ENCODE measurements at places on chromosomes 2 and 18.

- no peaks in the 10 kb centered on the region for H3K27me3 ChIP-seq
- H3K4me3 ChIP-seq: no peak overlapping the region
- H3K27ac ChIP-seq: no peak overlapping the region
- no peaks in the 10 kb centered on the region for H3K4me1 ChIP-seq
- no peaks in the 10 kb centered on the region for H3K36me3 ChIP-seq
These were observed 197.5 kb upstream of the COL3A1 start for GRCh38 chr2:188776634-188777033.

- H3K27ac ChIP-seq: no peak overlapping the region
- peaks cover 6% of the 10 kb centered on the region for H3K4me1 ChIP-seq
- H3K36me3 ChIP-seq: no peaks in the 10 kb centered on the region
- no peak overlapping the region for H3K4me3 ChIP-seq
- no peak for DNase-seq
- no peaks in the 10 kb centered on the region for H3K27me3 ChIP-seq
These were observed 49.3 kb downstream of the DNMT3A start for GRCh38 chr2:25292408-25292807.

DNA sequence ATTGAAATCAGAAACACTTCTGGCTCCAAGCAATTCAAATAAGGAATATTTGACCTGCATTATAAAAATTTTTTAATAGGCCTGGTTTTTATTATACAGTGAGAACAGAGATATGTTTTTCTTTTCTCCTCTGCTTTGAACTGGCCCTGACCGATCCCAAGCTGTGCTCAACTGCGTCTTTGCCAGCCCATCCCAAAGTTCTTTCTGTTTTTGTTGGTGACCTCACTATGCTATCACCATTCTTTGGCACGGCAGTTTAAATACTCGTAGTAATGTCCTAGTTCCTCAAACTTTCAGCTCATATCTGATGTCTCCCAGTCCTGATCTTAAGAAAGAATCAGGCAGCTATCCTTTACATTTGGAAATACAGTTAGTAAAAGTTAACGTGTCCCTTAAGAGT, 42.3 kb upstream of the NETO1 start:
- DNase-seq: no peak
- no peak overlapping the region for H3K4me3 ChIP-seq
- no peaks in the 10 kb centered on the region for H3K36me3 ChIP-seq
- H3K27me3 ChIP-seq: no peaks in the 10 kb centered on the region

- no peak overlapping the region for H3K27ac ChIP-seq
- H3K4me1 ChIP-seq: no peaks in the 10 kb centered on the region
- no peaks in the 10 kb centered on the region for H3K27me3 ChIP-seq
- no peak for DNase-seq
- no peaks in the 10 kb centered on the region for H3K36me3 ChIP-seq
- H3K4me3 ChIP-seq: no peak overlapping the region
These were observed 212.9 kb upstream of the APCDD1 start for GRCh38 chr18:10241579-10241978.

- no peak overlapping the region for H3K4me3 ChIP-seq
- no peak overlapping the region for H3K27ac ChIP-seq
- no peak for DNase-seq
- no peaks in the 10 kb centered on the region for H3K4me1 ChIP-seq
- H3K27me3 ChIP-seq: no peaks in the 10 kb centered on the region
- H3K36me3 ChIP-seq: no peaks in the 10 kb centered on the region
These were observed 19.5 kb downstream of the RELCH start for GRCh38 chr18:62206593-62206992.

DNA sequence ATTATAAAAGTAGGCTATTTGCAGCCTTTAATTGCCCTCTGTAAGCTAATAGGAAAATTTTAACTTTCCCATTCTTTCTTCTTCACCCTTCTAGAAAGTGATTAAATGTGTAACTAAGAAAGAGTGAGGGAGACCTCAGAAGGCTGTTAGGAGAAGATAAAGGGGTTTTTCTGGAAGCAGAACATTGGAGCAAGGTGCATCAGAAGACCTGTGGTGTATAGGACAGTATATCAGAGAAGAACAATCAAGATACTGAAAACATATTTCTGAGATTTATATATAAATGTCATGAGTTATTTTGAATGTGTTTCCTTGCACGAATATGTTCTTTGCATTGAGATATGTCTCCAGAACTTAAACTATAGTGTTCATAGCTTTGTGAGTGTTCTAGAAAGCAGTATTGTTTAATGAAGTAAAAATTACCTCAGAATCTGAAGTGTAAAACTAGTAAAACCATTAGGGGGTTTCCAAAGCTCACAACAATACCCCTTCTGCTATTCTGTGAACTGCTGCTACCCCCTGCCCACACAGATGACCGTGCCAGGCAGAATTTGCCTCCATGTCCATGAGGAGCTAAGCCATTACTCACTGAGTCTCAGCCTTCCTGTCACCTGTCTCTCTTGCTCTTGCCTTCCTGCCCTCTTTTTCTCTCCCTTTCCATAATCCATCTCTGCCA, 537.9 kb downstream of the EPHA4 start:
- H3K27me3 ChIP-seq: no peaks in the 10 kb centered on the region
- no peak overlapping the region for H3K4me3 ChIP-seq
- H3K36me3 ChIP-seq: no peaks in the 10 kb centered on the region
- DNase-seq: no peak
- no peak overlapping the region for H3K27ac ChIP-seq

DNA sequence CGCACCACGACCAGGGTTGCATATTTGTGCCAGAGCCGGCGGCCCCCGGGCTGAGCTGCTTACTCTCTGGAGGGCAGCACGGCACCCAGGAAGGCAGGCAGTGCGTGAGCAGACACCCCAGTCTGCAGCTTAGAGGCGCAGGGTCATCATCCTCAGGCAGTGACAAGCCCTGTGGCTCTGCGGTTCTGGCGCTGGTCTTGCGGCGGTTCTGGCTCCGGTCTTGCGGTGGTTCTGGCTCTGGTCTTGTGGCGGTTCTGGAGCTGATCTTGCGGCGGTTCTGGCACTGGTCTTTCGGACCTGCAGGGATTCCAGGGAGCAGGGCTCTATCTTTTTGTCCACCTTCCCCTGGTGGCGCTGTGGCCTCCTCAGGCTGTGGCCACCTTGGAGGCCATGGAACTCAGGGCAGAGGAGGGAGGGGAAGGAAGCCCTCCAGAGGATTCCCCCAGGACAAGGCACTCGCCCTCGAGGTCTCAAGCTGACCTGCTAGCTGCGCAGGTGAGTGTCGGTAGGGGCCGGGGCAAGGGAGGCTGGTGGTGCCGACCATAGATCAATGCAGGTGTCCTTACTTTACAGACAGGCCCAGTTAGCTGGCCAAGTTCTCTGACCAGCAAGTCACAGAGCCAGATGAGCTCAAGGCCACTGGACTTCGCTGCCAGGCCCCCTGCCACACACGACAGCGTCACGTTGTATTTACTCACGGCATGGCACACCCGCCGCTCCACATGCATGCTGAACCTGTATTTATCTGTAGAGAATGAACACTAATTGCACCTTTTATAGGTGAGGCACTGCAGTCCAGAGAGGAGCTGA, 14.9 kb downstream of the ESPNL start:
- no peaks in the 10 kb centered on the region for H3K4me1 ChIP-seq
- H3K36me3 ChIP-seq: no peaks in the 10 kb centered on the region
- no peak overlapping the region for H3K27ac ChIP-seq
- H3K4me3 ChIP-seq: no peak overlapping the region
- H3K27me3 ChIP-seq: no peaks in the 10 kb centered on the region
- no peak for DNase-seq

- no peak for DNase-seq
- no peaks in the 10 kb centered on the region for H3K36me3 ChIP-seq
- no peak overlapping the region for H3K27ac ChIP-seq
- H3K4me1 ChIP-seq: no peaks in the 10 kb centered on the region
- no peak overlapping the region for H3K4me3 ChIP-seq
These were observed 329.9 kb downstream of the TRIB2 start for GRCh38 chr2:13046557-13047165.

- H3K27me3 ChIP-seq: no peaks in the 10 kb centered on the region
- peaks cover 18% of the 10 kb centered on the region for H3K36me3 ChIP-seq
- DNase-seq: no peak
- H3K4me3 ChIP-seq: no peak overlapping the region
These were observed 14.1 kb upstream of the MSH2 start for GRCh38 chr2:47388888-47389287.

DNA sequence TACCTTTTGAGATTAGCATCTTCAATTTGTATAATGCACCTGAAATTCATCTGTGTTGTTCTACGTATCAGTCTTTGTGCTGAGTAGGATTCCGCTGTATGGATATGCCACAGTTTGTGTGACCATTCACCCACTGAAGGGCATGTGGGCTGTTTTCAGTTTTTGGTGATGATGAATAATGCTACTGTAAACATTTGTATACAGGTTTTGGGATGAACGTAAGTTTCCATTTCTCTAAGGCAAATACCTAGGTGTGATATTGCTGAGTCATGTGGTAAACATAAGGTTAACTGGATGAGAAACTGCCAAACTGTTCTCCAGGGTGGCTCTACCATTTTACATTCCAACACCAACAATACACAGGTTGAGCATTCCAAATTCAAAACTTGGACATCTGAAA, 35.1 kb downstream of the CABYR start:
- H3K27ac ChIP-seq: no peak overlapping the region
- DNase-seq: no peak
- H3K36me3 ChIP-seq: no peaks in the 10 kb centered on the region
- peaks cover 2% of the 10 kb centered on the region for H3K4me1 ChIP-seq
- no peaks in the 10 kb centered on the region for H3K27me3 ChIP-seq

DNA sequence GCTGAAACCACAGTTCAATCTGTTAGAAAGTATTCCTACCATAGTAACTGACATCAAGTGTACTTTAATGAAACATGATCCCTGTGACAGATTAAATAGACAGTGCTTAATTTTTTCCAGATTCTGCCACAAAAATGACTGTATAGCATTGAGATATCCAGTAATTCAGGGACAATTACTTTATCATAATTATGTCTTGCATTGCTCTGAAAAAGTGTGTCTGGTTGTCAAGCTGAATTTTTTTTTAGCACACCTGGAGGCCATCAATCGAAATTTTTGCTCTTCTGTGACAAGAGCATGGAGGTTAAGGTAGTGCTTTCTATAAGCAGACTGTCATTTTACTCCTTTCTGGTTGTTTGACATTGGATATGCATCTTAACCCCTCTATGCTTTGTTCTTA, 1083.8 kb upstream of the NRXN1 start:
- no peaks in the 10 kb centered on the region for H3K27me3 ChIP-seq
- H3K4me3 ChIP-seq: no peak overlapping the region
- H3K27ac ChIP-seq: no peak overlapping the region
- DNase-seq: no peak
- no peaks in the 10 kb centered on the region for H3K4me1 ChIP-seq

DNA sequence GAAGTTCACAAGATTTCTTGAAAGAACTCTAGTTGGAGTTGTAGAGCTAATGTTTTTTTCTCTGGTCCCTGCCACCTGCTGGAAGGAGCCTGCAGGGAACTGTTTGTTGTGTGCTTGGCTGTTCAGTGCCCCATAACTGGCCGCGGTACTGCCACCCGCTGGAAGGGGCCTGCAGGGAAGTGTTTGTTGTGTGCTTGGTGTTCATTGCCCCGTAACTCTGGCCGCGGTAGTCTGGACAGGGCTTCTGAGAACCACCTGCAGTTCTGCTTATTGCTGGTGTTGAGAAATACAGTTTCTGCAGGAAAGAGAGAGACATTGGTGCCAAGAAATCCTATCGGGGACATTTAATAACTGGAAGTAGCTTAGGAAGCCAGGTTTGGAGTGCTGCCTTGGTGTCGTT, 58.1 kb downstream of the AGAP1 start:
- peaks cover 2% of the 10 kb centered on the region for H3K4me1 ChIP-seq
- no peaks in the 10 kb centered on the region for H3K27me3 ChIP-seq
- H3K4me3 ChIP-seq: no peak overlapping the region
- no peak overlapping the region for H3K27ac ChIP-seq

- peaks cover 21% of the 10 kb centered on the region for H3K4me1 ChIP-seq
- no peaks in the 10 kb centered on the region for H3K36me3 ChIP-seq
- no peaks in the 10 kb centered on the region for H3K27me3 ChIP-seq
- DNase-seq: peak; percentile 33
- H3K27ac ChIP-seq: no peak overlapping the region
- no peak overlapping the region for H3K4me3 ChIP-seq
These were observed 37.5 kb downstream of the TBC1D8 start for GRCh38 chr2:101113441-101114267.

DNA sequence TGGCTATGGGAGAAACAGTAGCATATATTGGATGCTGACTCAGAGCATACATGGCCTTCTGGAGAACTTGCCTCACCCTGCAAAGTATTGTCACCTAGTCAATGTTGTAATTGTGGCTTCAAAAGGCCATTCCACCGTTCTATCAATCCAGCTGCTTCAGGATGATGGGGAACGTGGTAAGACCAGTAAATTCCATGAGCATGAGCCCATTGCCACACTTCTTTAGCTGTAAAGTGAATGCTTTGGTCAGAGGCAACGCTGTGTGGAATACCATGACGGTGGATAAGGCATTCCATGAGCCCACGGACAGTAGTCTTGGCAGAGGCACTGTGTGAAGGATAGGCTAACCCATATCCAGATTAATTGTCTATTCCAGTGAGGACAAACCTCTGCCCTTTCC, 1300.1 kb upstream of the ACVR2A start:
- DNase-seq: no peak
- H3K4me3 ChIP-seq: no peak overlapping the region
- no peaks in the 10 kb centered on the region for H3K27me3 ChIP-seq
- H3K4me1 ChIP-seq: peaks cover 16% of the 10 kb centered on the region

DNA sequence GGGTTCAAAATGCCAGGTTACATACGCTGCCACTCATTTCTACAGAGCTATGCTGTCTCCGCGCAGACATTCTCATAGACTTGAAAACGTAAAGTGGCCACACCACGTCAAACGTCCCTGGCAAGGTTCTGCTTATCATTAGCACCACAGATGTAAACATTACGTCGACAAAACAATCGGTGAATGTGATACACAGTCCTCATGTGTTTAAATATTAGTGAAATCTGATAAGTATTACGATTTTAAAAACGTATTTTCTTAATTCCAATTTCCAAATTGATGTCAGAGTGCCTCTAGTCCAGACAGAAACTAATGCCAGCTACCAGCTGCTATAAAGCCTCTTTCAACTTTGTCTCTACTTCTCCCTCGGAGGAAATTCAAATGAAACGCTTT, 1.2 kb downstream of the STK17B start:
- peak overlapping the region; percentile 84 for H3K4me3 ChIP-seq
- H3K27ac ChIP-seq: no peak overlapping the region
- peaks cover 7% of the 10 kb centered on the region for H3K4me1 ChIP-seq
- no peaks in the 10 kb centered on the region for H3K27me3 ChIP-seq

DNA sequence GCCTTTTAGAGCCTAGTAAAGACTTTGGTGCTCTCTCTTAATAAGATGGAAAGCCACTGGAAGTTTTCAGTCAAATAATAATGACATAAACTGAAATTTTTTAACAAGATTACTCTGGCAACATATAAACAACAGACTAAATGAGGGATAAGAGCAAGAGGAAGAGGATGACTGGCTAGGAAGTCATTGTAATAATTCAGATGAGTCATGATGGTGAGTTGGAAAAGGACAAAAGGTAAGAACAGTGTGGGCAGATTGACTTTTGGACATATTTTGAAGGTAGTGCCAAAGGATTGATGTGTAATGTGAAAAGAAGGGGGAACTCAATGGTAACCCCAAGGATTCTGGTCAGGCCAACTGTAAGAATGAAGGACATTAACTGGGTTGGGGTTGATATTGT, 310.3 kb downstream of the NOL4 start:
- no peak overlapping the region for H3K27ac ChIP-seq
- no peak for DNase-seq
- no peaks in the 10 kb centered on the region for H3K27me3 ChIP-seq
- H3K36me3 ChIP-seq: no peaks in the 10 kb centered on the region
- no peak overlapping the region for H3K4me3 ChIP-seq

GRCh38 chr2:212520340-212520739, 18.3 kb downstream of the ERBB4 start:
- no peaks in the 10 kb centered on the region for H3K27me3 ChIP-seq
- no peak for DNase-seq
- no peaks in the 10 kb centered on the region for H3K36me3 ChIP-seq
- no peak overlapping the region for H3K4me3 ChIP-seq

All from H1 (cell line).